ENCODE measurements at places on chromosomes 2 and 18.

GRCh38 chr2:207935991-207936370, 89.3 kb downstream of the PLEKHM3 start:
- DNase-seq, result no peak

GRCh38 chr2:128379021-128380015, 60.6 kb upstream of the HS6ST1 start:
- DNase-seq, result peak; percentile 69

- peak; percentile 53 for DNase-seq
These were observed 37.6 kb downstream of the ZNF516 start for GRCh38 chr18:76457475-76457874.

DNA sequence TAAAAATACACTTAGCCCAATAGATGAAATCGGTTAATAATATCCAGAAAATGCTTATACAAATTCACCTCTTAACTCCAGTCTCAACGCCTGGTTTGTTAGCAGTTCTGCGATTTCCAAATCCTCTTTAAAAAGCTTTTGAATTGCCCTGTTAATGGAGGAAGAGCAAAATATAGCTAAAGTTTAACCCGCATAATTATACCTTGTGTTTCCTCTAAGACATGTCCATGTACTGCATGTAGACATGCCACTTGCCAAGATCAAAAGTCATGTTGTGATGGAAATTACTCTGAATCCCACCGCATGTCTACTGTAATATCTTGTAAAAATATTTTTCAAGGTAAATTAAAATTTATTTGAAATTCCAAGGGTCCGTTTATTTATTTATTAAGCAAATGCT, 291.2 kb upstream of the LRP1B start:
- no peak for DNase-seq

Data from fibroblast of skin of back (primary cell).